ENCODE measurements at places on chromosomes 4 and X.

DNA sequence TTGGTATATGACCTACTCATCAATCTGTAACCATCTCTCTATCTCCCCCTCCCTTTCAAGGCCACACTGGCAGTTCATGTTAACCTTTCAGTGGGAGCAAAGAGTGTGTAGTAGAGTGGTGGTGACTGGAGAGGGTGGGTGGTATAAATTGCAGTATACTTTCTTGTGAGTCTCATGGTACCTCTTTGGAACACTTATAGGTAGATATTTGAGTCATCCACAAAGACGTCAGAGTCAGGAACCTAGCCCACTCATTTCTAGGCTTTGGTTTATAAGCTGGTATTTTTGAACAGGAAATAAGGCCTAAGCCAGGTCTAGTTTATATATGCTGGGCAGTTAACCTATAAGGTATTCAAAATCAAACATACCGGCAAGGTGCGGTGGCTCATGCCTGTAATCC, 36.3 kb downstream of the RLIM start:
- no peak for DNase-seq

GRCh38 chr4:13108096-13108495, 376.0 kb downstream of the RAB28 start:
- DNase-seq = no peak

DNA sequence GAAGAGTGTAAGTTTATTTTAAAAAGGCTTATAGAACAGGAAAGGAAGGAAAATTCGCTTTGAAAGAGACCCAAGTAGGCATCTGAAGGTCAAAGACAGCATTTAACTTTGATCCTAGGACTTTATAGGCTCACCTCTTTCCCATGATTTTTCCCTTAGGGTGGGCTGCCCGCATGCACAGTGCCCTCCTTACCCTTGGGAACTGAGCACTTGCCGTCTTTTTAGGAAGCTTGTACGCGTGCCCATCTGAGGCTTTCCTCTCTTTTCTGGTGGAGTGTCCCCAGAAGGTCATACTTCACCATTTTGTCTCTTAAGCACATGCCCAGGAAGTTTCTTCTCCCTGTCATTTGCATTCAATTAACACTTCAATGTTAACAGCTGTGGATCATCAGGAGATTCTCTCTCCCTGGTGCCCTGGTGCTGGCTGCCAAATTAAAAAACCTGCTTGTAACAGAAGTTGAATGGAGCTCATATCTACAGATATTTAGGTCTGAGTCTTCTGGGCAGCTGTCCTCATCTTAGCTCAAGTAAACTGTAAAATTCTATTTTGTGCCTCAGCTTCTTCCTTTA, 38.4 kb upstream of the IL9R start:
- no peak for DNase-seq

- no peak for DNase-seq
Observed at GRCh38 chr4:45646885-45647590, 476.8 kb downstream of the GABRG1 start.

DNA sequence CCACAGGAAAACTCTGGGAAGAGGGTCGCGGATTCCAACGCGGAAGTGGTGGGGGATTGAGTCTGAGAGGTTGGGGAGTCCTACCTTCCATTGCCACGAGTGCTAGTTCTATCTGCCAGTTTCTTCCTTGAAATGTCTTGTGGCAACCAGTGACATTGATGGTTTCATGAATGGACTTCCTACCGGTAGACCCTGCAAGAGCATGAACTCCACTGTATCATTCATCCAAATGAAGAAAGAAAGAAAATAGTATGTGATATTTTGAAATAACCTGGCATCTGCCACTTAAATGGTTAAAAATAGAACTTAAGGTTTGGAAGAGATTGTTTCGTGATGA, 1.1 kb upstream of the SLC10A7 start:
- no peak for DNase-seq

DNA sequence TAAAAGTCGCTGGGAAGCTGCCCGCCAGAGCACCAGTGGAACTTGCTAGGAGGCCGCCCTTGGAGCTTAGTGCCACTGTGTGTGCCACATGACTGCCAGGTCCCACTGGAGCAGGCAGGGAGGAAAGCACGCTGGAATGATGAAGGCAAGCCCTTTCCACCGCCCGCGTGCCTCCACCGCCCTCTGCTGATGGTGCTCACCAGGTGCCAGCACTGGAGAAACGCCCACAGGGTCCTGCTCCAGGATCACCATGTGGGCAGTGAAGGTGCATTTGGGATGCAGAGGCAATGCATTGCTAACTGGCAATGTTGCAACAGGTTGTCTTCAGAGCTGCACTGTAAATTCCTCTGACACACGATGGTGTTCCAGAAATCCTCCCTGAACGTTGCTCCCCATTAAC, 76.3 kb downstream of the SHROOM2 start:
- no peak for DNase-seq

- no peak for DNase-seq
Observed at GRCh38 chrX:13051167-13051528, 6.7 kb upstream of the FAM9C start.

- DNase-seq = no peak
Observed at GRCh38 chr4:42646013-42646784, 10.7 kb downstream of the ATP8A1 start.

DNA sequence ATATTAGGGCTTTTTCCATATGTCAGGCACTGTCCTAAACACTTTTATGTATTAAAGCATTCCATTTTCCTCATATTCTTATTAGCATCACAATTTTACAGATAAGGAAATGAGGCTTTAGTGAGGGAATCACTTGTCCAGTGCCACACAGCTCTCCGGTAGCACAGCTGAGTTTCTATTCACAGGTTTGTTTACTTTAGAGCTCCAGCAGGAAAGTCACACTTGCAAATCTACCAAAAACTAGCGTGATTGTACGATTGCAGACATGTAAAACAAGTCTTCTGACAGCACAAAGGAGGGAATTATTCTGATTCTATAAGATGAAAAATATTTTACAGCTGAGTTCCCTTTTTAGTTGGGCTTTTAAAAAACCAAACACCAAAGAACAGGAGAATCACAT, 472.1 kb downstream of the TMA16 start:
- DNase-seq = no peak

DNA sequence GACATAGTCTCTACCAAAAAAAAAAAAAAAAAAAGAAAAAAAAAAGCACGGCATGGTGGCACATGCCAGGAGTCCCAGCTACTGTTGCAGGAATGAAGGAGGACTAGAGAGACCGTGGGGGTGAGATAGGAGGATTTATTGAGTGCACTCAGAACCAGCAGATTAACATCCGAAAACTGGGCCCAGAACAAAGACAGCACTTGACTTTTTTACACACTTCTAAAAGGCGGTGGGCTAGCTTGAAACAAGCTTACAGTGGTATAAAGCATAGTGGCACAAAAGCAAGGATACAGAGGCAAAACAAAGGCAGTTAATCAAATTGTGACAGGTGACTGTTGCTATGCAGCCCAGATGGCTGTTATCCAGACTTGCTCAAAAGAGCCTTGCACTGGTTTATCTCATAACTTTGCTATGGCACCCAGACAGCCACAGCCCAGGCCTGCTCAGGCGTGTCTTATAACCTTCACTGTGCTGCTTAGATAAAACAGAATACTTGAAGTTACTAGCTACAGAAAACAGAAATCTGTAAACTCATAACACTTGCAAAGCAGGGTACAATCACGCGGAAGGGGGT, 9.9 kb upstream of the PI4K2B start:
- no peak for DNase-seq

GRCh38 chr4:17323554-17324385, 188.1 kb downstream of the QDPR start:
- no peak for DNase-seq

DNA sequence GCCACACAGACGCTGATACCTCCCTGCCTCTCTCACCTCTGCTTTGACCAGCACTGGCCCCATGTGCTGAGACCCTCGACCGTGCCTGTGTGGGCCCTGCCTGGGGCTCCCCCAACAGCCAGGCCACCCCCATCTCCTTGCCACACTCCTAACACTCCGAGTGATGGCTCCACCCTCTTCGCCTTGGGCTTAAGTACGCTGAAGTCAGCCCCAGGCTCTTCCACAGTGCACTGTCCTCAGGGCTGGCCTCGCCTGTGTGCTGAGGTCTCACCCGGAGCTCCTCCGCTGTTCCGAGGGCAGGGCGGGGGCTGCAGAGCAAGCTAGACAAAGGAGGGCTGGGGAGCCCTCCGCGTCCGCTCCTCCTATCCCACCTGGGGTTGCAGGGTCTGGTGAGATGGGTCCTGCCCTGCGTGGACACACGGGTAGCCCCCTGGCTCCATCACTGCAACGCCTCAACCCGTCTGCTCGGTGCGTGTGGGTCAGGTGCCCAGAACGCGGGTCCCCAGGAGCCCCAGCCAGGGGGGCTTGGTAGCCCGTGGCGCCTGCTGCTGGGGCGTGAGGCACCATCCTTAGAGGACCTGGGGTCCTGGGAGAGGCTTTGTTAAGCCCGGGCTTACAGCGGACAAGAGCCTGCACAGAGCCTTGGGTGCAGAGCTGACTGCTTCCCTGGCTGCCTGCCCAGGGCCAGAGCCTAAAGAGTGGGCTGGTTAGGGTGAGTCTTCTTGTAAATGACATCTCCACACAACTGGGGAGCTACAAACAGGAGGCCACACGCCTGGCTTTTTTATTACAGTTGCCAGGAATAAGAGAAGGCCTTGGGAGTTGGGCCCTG, 42.6 kb upstream of the NKX1-1 start:
- no peak for DNase-seq

GRCh38 chr4:114281164-114281960, 301.9 kb upstream of the ARSJ start:
- no peak for DNase-seq

GRCh38 chr4:123248085-123248659, 148.4 kb upstream of the SPRY1 start:
- no peak for DNase-seq

- DNase-seq = peak; percentile 17
Observed at GRCh38 chr4:105140684-105141490, 5.8 kb upstream of the TET2 start.

GRCh38 chr4:95027905-95028618, 270.3 kb downstream of the BMPR1B start:
- DNase-seq = no peak

- DNase-seq = no peak
Observed at GRCh38 chr4:37383579-37384229, 139.2 kb downstream of the NWD2 start.

DNA sequence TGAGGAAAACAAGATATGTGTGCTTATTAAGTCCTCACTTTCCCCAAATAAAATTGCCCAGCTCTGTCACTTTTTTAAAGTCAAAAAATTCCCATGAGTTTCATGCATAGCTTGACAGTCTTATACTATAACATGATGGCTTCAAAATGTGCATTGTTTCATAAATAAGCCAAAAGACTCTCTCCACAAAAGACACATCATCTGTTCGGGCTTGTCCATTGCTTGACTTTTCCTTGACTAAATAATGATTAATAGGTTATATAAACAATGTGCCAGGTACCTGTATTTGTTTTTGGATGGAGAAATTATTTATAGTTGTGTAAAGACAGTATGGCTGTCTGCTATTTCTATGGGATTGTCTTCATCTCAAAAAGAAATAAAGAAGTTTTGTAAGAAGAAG, 329.2 kb upstream of the KLF3 start:
- DNase-seq = no peak

- no peak for DNase-seq
Observed at GRCh38 chrX:22541926-22542325, 269.2 kb downstream of the CBLL2 start.

GRCh38 chrX:51837921-51838320, 55.5 kb upstream of the MAGED1 start:
- DNase-seq = no peak

DNA sequence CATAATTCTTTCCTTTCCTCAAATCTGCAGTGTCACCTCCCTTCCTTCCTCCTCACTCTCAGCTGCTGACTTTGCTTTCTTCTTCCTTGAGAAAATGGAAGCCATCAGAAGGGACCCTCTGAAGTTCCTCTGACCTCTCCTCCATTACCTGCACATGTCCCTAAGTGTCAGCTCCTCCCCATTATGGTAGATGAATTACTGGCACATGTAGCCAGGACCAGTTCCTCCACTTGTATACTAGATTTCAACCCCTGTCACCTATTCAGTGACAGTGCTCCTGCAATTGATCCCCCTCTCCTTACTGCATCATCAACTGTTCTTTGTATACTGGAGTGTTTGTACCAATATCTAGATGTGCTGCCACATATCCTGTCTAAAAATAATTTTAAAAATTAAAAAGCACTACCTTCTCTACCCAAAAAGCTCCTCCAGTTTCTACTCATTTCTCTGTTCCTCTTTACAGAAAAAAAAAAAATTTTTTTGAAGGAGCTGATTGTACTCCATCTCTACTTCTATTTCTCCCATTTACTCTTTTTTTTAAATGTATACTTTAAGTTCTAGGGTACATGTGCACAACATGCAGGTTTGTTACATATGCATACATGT, 78.6 kb downstream of the CLCN5 start:
- no peak for DNase-seq

GRCh38 chr4:28075401-28075956, 1214.8 kb downstream of the STIM2 start:
- no peak for DNase-seq

DNA sequence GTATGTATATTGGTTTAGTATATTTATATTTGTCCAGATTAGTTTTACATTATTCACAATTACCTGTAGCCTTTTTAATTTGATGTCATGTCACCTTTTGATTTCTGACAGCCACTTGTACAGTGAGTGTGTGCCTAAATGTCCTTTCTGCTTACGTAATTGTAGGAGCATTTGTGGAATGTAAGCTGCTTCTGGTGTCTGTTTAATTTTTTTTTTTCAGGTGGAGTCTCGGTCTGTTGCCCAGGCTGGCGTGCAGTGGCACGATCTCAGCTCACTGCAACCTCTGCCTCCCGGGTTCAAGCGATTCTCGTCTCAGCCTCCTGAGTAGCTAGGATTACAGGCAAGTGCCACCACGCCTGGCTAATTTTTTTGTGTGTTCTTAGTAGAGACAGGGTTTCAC, 91.2 kb upstream of the XAGE2 start:
- DNase-seq = no peak

- no peak for DNase-seq
Observed at GRCh38 chr4:123319639-123320038, 77.0 kb upstream of the SPRY1 start.

- DNase-seq = no peak
Observed at GRCh38 chr4:120034913-120035312, 31.7 kb downstream of the MAD2L1 start.

- no peak for DNase-seq
Observed at GRCh38 chr4:154614306-154614705, 1.9 kb upstream of the FGG start.

GRCh38 chrX:15946783-15947580, 92.4 kb upstream of the AP1S2 start:
- DNase-seq = no peak

GRCh38 chr4:168781926-168782325, 228.1 kb downstream of the CBR4 start:
- no peak for DNase-seq

- DNase-seq = no peak
Observed at GRCh38 chr4:26719954-26720552, 136.2 kb downstream of the TBC1D19 start.

GRCh38 chrX:21738210-21738949, 19.5 kb downstream of the SMPX start:
- no peak for DNase-seq

All from stimulated activated CD4-positive, alpha-beta T cell treated with anti-CD3 and anti-CD28 coated beads, TNF-alpha, amount 100 ng/mL, for 4 hours (primary cell).